Fibroblast of the aortic adventitia (primary cell): ENCODE measurements at places on chromosomes 16 and 17. TPM values are rescaled to one million over a fixed set of nuclear protein-coding genes. Genes with fewer than 3 reads are reported as not detected.

The CCL8 gene
- total RNA-seq = not detected in 2 replicates

The HAS3 gene
- 0.81 TPM in 1 of 2 replicates, not detected in the other for total RNA-seq

The TBC1D3 gene
- not detected in 2 replicates for total RNA-seq

DNA sequence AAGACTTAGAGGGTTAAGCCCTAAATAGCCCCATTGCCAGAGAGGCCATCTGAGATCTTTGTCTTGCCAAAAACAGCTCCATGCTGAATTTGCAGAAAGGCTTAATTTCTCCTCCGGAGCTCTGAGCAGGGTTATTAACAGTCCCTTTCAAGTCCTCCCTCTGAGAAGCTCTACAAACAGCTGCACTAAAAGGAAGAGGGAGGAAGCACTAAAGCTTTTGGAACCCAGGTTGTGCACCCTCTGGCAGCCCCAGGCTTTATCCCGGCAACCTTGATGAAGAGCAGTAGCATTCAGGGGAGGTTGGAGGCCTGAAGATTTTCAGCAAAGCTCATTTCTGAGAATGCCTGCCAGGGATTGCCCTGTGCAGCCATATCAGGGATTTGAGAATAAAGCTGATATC is 554.7 kb downstream of the RBFOX1 start:
- DNase-seq = no peak

DNA sequence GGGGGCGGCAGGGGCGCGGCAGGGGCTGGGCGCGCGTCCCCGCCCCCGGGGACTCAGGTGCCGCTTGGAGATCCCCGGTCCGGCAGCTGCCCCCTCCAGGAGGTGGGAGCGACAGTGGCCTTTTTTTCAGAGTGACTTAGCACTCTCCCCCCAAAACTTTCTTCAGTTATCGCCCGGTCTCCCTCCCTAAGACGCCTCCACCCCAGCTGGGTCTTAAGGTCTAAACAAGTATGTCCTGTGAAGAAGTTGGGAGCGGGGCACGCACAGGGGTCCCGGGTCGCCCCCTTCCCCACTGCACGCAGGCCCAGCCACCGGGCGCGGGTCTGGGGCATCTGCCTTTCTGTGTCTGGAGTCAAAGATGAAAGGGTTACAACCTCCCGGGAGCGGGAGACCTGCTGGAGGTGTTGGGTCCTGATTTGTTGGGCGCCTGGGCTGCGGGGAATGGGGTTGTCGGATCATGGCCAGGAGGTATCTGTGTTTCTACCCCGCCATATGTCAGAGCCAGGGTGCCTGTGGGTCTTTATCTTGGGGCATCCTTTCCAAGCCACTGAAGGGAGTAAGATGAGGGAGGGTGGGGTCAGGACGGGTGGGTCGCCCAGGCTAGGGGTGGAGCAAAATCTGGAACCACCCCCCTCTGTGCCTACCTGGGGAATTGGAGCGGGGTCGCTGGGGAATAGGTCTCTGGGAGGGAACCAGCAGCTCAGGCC is 757 bp downstream of the FMNL1 start:
- no peak for DNase-seq

- no peak for DNase-seq
Observed at GRCh38 chr16:50547340-50548124, 664 bp upstream of the NKD1 start.

DNA sequence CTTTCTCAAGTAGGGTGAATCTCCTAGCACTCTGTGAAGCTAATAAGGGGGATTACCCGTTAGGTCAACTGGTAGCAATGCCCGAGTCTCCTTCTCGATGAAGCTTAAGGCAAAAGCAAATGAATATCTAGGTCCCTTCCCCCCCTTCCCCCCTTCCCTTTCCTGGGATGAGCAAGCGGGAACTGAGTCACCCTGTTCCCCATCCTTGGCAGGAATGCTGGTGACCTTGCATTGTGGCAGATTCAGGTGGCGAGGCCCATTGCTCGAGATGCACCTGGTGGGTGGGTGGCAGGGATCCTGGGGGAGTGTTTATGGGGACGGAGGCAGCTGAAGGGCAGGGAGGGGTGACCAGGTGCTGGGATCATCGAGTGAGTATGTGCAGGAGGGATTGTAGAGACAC is 7.1 kb downstream of the NXPH3 start:
- DNase-seq = no peak

- no peak for DNase-seq
Observed at GRCh38 chr17:80036715-80037477, 454 bp downstream of the CCDC40 start.

- no peak for DNase-seq
Observed at GRCh38 chr17:65058146-65058545, 1.6 kb upstream of the GNA13 start.
